Hepatocyte (in vitro differentiated cells): ENCODE measurements at places on chromosomes 12 and 14.
A peak's percentile ranks its signal among the peaks of the same experiment; 100 is the strongest.

DNA sequence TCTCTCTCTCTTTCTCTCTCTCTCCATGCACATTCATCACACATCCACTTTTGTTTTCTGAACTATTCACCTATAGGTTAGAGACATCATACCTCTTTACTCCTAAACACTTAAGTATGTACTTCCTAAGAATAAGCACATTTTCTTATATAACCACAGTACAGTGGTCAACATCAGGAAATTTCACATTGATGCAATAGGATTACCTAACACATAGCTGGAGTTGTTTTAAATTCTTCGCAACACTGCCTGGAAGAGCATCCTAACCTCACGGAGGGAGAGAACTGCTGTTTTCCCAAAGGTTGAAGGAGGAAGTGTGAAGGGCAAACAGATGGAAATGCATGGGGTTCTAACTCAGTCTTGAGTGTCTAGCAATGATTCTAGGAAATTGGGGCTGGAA is 159.2 kb downstream of the SYT1 start:
- DNase-seq, result no peak

DNA sequence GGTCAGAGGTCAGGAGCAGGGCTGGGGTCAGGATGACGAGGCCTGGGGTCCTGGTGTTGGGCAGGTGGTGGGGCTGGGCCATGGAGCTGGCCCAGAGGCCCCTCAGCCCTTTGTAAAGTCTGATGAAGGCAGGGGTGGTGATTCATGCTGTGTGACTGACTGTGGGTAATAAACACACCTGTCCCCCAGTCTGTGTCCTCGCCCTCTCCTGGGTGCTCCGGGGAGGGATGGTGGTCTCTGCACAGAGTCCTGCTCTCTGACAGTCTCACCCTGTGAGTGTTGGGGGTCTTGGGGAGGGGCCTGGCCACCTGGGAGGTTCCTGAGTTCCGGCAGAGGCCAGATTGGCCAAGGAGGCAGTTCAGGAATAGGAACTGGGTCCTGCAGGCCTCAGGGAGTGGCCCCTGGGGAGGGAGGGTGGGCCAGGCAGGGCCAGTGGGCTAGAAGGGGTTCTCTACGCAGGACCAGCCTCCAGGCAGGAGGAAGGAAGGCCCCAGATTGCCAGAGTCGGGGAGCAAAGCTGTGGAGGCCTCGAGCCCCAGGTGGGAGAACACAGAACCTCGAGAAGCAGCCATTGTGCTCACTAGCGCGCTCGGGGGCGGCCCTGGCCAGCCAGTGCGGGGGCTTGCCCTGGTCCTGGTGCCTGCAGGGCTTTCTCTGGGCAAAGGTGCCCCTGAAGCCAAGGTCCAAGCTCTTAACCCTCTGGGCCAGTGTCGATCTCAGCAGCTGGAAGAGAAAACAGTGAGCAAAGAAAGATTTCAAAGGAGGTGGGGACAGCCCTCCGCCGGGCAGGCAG is 14.4 kb downstream of the ACADS start:
- DNase-seq, result no peak

DNA sequence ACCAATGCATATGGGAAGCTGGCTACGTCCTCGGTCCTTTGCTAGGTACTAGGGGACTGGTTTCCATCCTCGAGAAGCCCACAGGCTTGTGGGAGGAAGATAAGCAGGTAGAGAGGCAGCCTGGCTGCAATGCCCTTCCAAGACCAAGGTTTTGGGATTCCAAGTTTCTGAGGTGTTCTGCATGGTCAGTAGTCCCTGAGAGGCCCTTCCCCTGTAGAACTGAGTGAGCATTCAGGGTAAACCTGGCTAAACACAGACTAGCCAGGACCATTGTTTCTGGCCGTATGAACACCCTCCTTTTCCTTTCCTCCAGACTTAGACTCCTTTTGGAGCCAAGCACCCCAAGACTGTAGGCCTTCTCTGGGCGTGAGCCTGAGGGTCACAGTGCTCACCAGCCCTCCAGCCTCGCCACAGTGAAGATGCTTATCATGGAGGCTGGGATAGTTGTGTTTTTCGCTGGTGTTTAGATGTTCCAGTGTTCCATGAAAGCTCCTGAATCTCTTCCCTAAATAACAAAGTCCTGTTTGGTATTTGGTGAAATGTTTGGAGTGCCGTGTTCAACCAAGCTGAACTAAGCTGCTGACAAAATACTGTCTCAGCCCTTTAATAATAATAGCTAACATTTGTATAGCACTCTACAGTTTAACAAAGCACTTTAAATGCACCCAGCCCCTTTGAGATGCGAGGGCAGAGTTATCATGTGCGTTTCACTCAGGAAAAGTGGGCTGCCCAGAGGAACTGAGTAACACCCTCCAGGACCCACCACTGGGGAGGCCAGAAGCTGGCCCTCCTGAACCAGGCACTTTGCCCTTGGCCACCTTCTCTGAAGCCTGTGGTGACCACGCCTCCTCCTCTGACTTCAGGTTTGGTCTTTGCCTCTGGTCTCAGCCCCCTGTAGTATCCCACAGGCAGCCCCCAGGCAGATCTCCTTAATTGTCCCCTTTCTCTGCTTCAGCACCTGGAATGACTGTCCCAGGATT is 284.5 kb downstream of the CACNA1C start:
- DNase-seq, result no peak

GRCh38 chr12:64265839-64266238 is 43.7 kb upstream of the KICS2 start:
- DNase-seq, result no peak

DNA sequence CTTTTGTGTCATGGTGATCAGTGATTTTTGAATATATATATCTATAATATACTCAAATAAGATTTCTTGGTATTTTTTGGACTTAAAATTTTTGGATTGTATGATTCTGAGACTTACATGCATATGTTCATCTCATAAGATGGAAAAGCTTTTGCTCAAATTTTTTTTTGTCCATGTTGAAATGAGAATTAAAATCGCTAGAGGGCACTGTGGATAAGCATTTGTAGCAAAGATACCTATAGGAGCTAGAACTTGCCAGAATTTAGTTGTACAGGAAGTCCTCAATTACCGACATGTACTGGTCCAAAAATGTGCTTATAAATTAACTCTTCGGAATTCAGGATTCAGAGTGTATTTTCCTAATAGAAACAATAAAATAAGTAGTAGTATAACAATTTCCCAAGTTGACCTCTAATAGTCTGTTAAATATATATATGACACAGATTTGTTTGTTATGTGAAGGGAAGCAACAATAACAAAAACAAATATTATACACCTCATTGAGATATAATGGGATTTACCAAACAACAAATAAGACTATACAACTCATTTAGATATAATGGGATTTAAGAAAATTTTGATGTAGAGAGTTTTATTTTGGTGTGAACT is 179.6 kb downstream of the TMEM117 start:
- DNase-seq, result peak; percentile 70

GRCh38 chr12:22190-22529 is 44.4 kb upstream of the IQSEC3 start:
- DNase-seq, result no peak

DNA sequence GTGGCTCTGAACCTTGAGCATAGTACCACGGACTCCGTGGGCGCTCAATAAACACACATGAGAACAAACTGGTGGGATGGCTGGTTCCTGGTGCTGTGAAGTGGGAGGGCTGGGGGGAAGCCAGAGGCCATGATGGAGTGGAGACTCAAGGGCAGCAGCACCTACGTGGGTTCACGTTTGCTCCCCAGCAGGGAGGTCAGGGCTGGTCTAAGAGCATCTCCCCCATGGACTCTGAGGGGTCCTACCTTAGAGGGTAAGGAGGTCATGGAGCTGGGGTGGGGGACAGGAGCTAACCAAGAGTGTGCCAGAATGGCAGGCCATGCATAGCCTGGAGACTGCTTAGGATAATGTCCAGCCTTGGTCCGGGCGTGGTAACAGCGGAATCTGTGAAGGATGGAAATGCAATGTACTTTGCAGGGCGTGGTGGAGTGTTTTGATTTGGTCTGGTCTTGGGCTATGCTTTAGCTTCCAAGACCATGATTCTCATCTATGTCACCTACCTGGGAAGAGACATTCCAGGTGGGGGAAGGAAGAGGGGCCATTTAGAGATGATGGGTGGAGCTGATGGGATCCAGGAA is 103.0 kb downstream of the PRMT8 start:
- DNase-seq, result no peak

- no peak for DNase-seq
Measured at GRCh38 chr12:122995503-122996187, 15.2 kb downstream of the ARL6IP4 start.

GRCh38 chr12:57877876-57878275 is 31.3 kb upstream of the CTDSP2 start:
- DNase-seq, result no peak

DNA sequence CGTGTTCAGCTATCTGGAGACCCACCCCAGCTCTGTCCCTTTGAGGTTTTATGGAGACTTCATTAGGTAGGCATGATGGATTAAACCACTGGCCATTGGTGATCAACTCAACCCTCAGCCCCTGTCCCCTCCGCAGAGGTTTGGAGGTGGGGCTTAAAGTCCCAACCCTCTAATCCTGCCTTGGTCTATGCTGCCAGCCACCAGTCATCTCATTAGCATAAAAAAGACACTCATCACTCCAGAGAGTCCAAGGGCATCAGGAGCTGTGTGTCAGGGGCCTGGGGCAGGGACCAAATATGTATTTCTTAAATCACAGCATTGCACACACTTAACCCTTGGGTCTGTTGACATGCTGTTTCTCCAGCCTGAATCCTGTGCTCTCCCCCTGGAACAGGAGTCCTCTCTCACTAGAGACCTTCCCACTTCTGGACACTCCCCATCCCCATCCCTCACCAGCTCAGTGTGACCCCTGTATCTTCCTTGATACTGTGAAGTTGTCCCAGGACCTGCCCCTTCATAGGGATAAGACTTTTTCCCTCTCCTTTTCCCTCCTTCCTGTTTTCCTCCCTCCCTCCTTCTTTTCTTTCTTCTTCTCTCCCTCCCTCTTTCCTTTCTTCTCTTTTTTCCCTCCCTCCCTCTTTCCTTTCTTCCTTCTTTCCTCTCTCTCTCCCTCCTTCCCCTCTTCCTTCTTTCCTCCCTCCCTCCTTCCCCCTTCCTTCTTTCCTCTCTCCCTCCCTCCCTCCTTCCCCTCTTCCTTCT is 54.7 kb upstream of the CLMN start:
- no peak for DNase-seq

- DNase-seq, result no peak
Measured at GRCh38 chr12:95212586-95212985, 4.7 kb downstream of the FGD6 start.

- DNase-seq, result no peak
Measured at GRCh38 chr14:30994681-30995620, 30.5 kb upstream of the AP4S1 start.

DNA sequence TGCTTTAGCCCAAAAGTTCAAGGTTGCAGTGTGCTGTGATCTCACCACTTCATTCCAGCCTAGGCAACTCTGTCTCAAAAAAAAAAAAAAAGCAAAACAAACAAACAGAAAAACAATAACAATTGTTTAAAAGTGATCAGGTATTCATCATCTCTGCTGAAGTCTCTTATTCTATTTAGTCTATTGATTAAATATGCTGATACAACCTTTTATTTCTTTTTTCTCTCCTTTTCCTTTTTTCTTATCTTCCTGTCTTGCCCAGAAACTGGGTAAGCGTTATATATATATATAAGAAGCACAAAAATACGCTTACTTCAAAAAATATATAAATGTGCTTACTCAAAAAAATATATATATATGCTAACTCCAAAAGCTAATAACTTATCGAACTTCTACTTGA is 213.8 kb upstream of the EEA1 start:
- no peak for DNase-seq

- peak; percentile 50 for DNase-seq
Measured at GRCh38 chr14:90599748-90600507, 203.1 kb downstream of the CALM1 start.

GRCh38 chr12:5177731-5178130 is 134.1 kb downstream of the KCNA5 start:
- no peak for DNase-seq

DNA sequence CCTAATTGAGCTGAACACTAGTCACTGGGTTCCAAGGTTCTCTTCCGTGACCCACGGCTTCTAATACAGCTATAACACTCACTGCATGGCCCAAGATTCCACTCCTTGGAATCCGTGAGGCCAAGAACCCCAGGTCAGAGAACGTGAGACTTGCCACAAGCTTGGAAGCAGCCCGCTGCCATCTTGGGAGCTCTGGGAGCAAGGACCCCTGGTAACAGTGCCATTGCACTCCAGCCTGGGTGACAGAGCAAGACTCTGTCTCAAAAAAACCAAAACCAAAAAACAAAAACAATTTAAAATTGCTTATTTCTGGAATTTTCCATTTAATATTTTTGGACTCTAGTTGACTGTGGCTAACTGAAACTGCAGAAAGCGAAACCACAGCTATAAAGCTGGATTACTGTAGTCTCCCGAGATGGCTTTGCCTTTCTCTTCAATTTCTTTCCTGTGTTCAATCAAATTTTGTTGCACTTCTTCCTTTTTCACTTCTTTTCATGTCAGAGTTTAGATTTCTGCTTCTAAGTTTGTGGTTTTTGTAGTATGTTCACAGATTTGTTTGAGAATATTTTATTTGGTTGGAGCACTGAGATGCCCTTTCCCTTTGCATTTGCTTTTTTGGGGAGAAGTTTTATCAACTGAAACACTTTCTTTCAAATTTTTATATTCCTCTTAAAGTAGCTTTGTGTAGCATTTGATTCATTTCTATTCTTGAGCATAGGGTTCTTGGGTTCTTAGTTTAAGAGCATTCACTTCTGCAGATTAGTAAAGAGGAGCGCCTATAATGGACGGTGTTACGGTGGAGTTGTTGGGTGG is 44.6 kb downstream of the DDHD1 start:
- DNase-seq, result no peak

DNA sequence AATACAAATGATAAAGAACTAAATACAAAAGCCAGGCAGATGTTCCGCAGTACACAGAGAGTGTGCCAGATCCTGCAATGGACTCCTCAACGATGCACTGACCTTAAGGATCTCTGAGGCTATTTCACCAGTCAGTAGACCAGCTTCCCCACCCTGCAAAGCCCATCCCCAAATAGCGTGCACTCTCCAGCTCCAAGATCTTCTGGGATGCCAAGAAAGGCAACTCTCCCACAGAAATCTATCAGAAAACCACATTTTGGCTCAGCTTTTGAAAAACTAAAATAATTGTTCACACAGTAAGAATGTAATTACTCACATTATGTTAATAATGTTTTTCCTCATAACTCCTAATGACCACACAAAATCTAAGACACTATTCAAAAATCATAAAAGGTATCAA is 90.4 kb downstream of the PPP2R5E start:
- no peak for DNase-seq

GRCh38 chr14:91300957-91301356 is 56.5 kb upstream of the GPR68 start:
- DNase-seq, result no peak

DNA sequence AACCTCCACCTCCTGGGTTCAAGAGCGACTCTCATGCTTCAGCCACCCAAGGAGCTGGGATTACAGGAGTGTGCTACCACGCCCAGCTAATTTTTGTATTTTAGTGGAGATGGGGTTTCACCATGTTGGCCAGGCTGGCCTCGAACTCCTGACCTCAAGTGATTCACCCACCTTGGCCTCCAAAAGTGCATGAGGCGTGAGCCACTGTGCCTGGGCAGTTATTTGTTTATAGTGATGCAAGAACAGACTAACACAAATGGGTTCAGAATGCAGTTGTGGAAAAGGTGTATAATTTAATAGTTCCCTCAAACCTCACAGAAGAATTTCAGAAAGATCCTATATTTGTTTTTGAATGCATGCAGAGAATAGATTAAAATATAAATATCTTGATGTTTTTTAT is 447.1 kb downstream of the ZFP36L1 start:
- no peak for DNase-seq

GRCh38 chr12:109112720-109113465 is 3.5 kb upstream of the ACACB start:
- DNase-seq, result no peak

GRCh38 chr12:115384391-115384790 is 700.4 kb upstream of the TBX3 start:
- no peak for DNase-seq

GRCh38 chr12:55722948-55723347 is 2.8 kb downstream of the RDH5 start:
- DNase-seq, result no peak
